ENCODE measurements at places on chromosomes 11 and 22.

DNA sequence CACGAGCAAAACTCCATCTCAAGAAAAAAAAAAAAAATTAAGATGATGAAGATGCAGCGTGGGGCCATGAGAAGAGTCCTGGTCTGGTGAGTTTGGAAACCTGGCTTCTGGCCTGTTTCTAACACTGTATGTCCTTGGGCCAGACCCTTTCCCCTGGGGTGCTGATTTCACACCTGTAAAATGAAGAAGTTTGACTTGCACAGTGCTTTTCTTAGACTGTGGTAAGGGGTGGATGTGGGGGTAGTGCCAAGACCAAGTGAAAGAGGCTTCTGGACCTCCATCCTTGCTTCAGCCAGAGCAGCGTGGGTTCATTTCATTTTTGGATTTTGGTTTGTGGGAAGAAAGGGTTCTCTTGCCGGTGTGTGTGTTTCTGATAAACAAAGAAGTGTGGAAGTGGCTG lies 42.1 kb downstream of the PTPRJ start:
- no peak for ATAC-seq

DNA sequence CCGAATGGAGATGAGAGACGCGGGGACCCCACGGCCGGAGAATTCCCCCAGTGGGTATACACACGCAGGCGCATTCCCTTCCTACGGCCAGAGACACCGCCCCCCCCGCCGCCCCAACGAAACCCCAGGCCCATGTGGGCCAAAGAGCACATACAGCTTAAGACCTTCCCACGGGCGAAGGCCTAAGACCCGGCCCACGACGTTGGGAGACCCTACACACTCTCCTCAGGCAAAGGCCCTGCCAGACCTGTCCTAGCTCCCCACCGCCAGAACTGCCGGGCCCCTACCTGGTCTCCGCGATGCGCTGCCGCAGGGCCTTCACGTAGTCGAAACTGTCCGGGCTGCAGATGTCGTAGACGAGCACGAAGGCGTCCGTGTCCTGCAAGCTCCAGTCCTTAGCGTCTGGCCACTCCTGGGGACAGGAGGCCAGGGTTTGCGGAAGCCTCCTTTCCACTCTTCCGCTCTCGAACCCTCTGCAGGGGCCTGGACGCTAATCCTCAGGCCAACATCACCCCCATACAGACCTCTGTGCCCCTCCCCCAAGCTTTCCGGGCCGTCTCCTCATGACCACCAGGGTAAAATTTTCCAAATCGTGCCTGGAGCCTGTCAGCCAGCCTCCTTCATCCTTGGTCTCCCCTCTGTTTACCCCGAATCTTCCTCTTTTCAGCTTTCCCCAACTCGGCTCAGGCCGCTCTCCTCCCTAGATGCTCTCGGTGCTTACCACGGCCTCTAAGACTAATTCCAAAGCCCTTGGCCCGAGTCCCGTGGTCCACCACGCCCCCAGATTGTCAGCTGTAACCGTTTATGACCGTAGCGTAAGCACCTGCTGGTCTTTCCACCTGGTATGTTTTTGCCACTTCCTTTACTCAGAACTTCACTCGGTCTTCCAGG lies 1.7 kb downstream of the RASL10A start:
- no peak for ATAC-seq

DNA sequence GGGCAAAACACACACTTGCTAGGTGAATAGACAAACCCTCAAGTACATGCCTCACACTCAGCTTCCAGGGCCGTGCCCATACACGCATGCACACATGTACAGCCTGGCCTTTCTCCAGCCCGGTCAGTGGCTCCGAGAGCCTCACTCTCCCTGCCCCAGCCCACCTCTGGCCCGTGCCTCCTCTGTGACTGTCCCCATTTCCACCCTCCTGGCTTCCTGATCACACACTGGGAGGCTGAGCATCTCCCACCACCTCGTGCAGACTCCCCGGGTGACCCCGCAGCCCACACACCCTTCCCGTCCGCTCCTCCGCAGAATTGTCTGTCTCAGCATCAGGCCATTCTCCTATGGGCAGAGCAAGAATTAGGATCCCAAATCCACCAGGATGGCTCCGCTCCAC lies 634.1 kb downstream of the TBC1D22A start:
- no peak for ATAC-seq

GRCh38 chr11:72824020-72824419 lies 9.8 kb downstream of the ATG16L2 start:
- ATAC-seq: no peak
